Activated CD8-positive, alpha-beta T cell treated with anti-CD3 and anti-CD28 coated beads for 36 hours (primary cell): ENCODE measurements at places on chromosomes 6 and 20. TPM values are rescaled to one million over a fixed set of nuclear protein-coding genes. Genes with fewer than 3 reads are reported as not detected.
A peak's percentile ranks its signal among the peaks of the same experiment; 100 is the strongest.

- no peak for DNase-seq
- peaks cover 10% of the 10 kb centered on the region for H3K27me3 ChIP-seq
- no peak overlapping the region for H3K4me3 ChIP-seq
Observed at GRCh38 chr20:50216543-50217206, 26.0 kb downstream of the CEBPB start.

DNA sequence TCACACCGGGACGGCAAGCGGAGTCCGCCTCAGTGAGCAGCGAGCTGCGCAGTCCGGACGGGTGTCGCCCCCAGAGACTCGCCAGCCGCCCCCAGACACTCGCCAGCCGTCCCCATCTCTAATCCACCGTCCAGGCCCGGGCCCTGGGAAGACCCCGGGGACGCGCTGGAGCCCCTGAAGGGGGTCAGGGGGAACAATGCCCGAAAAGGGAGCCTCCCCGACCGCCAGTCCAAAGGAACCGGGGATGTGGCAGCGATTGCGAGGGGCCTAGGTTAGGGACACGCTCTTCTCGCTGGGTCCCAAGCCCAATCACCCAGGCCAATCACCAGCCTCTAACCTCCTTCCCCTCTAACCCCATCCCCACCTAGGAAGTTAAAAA lies 33.1 kb downstream of the TFAP2A start:
- H3K4me1 ChIP-seq = peaks cover 6% of the 10 kb centered on the region
- H3K4me3 ChIP-seq = no peak overlapping the region
- H3K27me3 ChIP-seq = peaks cover 72% of the 10 kb centered on the region
- DNase-seq = no peak
- no peak overlapping the region for H3K27ac ChIP-seq

DNA sequence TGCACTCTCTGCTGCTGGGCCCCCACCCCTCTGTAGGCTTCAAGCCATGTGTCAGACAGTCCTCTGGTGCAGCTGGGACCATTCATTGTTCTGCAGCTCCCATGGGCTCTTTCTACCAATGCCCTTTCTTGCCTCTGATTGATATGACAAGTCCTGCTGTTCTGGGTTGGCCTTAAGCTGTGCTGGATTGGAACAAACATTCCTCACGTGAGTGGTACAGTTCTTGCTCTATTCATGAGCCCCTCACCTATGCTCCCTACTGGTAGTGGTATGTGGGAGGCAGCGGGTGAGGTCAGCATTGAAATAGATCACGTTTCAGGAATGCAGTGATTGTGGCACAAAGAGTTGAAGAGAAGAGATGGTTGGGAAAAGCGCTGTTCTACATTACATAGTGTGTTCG lies 48.8 kb upstream of the RALY start:
- no peak overlapping the region for H3K4me3 ChIP-seq
- no peaks in the 10 kb centered on the region for H3K27me3 ChIP-seq
- H3K27ac ChIP-seq = no peak overlapping the region
- peaks cover 3% of the 10 kb centered on the region for H3K36me3 ChIP-seq

- H3K27ac ChIP-seq = no peak overlapping the region
- H3K36me3 ChIP-seq = no peaks in the 10 kb centered on the region
- DNase-seq = no peak
- H3K4me3 ChIP-seq = no peak overlapping the region
Observed at GRCh38 chr6:164379795-164380194, 929.6 kb downstream of the C6orf118 start.

- H3K27me3 ChIP-seq = no peaks in the 10 kb centered on the region
- peaks cover 1% of the 10 kb centered on the region for H3K36me3 ChIP-seq
- no peak overlapping the region for H3K27ac ChIP-seq
- no peak overlapping the region for H3K4me3 ChIP-seq
- peaks cover 8% of the 10 kb centered on the region for H3K4me1 ChIP-seq
- DNase-seq = no peak
Observed at GRCh38 chr20:10040070-10040975, 5.5 kb downstream of the ANKEF1 start.

- H3K4me1 ChIP-seq = peaks cover 81% of the 10 kb centered on the region
- H3K36me3 ChIP-seq = no peaks in the 10 kb centered on the region
- DNase-seq = no peak
- H3K27ac ChIP-seq = no peak overlapping the region
- no peak overlapping the region for H3K4me3 ChIP-seq
- H3K27me3 ChIP-seq = no peaks in the 10 kb centered on the region
Observed at GRCh38 chr6:90469906-90470305, 117.0 kb downstream of the MAP3K7 start.

DNA sequence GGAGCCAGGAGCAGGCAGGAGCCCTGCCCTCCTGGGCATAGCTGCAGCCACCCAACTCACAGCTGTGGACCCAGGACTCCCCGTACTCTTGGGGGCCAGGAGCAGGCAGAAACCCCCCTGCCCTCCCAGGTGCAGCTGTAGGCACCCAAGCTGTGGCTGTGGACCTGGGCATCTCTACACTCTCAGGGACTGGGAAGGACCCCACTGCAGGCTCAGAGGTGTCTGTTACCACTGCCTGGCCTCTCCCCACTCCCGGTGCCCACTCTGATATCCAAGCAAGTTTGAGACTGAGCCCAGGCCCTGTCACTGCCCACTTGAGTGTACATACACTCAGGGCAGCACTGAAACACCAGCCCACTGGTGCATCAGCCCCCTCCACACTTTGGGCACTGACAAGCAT lies 193.5 kb upstream of the MANEA start:
- DNase-seq = no peak
- no peak overlapping the region for H3K27ac ChIP-seq
- no peaks in the 10 kb centered on the region for H3K4me1 ChIP-seq
- no peak overlapping the region for H3K4me3 ChIP-seq

- no peak for DNase-seq
- H3K4me1 ChIP-seq = peaks cover 4% of the 10 kb centered on the region
- no peaks in the 10 kb centered on the region for H3K27me3 ChIP-seq
- no peaks in the 10 kb centered on the region for H3K36me3 ChIP-seq
- H3K27ac ChIP-seq = no peak overlapping the region
- H3K4me3 ChIP-seq = no peak overlapping the region
Observed at GRCh38 chr6:56375806-56376205, 128.4 kb upstream of the COL21A1 start.

DNA sequence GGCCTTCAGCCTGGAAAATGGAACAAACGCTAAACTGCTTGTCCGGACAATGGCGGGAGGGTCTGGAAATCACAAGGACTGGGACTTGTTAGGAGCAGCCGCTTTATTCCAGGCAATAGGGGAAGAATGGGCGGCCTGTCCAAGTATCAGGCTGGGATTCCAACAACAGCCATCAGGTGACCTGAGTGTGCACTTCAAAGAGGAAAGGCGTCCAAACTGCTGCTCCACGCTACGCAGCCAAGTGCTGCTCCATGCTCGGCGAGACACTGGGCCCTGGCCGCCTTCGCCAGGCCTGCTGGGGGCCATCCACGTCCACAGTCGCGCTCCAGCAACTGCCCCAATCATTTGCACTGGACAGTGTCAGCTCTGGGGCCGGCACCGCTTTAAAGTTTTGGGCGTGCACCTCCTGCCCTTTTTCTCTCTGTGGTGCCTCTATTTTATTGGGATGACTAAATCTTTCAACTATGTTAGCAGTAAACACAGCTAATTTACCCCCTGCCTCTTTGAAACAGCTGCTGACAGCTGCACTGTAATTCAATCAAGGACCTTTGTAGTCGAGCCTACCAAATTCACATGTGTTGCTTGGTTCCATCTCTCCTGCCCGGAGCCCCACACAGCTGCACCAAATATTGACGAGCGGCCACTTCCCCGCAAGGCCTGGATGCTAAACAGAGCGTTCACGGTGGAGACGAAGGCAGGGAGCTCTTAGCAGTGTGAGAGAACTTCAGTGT lies 98.3 kb downstream of the BMP7 start:
- H3K27ac ChIP-seq = no peak overlapping the region
- H3K4me1 ChIP-seq = no peaks in the 10 kb centered on the region
- DNase-seq = no peak
- no peaks in the 10 kb centered on the region for H3K27me3 ChIP-seq

DNA sequence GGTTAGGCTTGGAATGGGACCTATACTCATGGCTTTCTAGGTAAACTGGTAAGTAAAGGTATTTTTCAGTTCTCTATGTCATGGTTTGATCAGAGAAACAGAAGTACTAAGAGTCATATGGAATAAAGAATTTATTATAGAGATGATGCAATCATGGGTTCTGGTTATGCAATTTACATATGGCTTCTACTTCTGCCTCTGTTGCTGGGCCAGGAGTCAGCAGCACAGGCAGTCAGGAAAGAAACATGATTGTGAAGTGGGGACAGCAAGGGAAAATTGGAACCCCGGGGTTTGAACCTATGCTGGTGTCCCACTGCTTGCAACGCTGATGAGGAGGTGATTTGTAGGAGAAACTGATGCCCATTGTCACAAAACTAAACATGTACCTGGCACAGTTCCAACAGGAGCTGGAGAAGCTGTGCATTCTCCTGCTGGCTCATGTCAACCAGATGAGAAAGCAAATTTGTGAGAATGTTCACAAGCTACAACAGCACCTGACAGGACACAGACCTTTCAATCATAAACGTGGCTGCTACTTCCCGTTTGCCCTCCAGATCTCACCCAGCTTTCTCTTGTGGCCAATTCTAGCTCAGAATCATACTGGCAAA lies 887.1 kb downstream of the TFAP2A start:
- H3K4me3 ChIP-seq = no peak overlapping the region
- no peak overlapping the region for H3K27ac ChIP-seq
- H3K27me3 ChIP-seq = peaks cover 1% of the 10 kb centered on the region

DNA sequence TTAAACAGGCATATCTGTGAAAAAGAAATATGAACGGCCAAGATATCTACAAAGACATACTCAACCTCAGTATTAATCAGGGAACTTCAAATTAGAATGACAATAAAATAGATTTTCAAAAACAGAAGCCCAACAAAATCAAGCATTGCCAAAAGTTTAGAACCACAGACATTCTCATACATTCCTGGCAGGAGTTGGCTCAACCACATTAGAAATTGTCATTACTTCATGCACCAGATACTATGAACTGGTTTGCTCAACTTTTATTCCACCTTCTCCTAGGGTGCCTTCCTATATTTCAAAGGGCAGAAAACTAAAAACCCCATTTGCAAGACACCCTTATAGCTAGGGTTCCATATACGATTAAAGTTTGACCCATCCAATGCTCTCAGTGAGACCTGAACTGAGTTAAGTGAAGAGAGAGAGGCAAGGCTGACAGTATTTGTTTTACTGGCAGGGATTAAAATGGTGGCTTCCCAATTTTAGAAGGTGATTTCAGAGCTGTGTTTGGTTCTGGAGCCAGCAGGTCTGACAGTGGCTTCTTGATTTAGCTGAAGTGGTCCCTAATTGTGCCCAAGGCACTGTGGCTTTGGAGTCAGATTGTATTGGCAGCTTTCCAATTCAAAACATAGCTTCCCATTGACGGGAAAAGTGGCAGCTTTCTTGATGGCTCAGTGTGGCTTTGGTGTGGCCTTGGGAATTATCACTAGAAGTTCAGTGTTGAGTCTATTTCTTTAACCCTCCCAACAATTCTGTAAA lies 77.1 kb upstream of the CDYL start:
- DNase-seq = no peak
- no peaks in the 10 kb centered on the region for H3K4me1 ChIP-seq
- H3K27ac ChIP-seq = no peak overlapping the region
- no peaks in the 10 kb centered on the region for H3K36me3 ChIP-seq
- no peak overlapping the region for H3K4me3 ChIP-seq

GRCh38 chr6:137031122-137031521 lies 13.6 kb downstream of the IL20RA start:
- H3K4me3 ChIP-seq = no peak overlapping the region
- no peak overlapping the region for H3K27ac ChIP-seq
- DNase-seq = no peak
- peaks cover 12% of the 10 kb centered on the region for H3K4me1 ChIP-seq

The VSX1 gene
- not detected for total RNA-seq

DNA sequence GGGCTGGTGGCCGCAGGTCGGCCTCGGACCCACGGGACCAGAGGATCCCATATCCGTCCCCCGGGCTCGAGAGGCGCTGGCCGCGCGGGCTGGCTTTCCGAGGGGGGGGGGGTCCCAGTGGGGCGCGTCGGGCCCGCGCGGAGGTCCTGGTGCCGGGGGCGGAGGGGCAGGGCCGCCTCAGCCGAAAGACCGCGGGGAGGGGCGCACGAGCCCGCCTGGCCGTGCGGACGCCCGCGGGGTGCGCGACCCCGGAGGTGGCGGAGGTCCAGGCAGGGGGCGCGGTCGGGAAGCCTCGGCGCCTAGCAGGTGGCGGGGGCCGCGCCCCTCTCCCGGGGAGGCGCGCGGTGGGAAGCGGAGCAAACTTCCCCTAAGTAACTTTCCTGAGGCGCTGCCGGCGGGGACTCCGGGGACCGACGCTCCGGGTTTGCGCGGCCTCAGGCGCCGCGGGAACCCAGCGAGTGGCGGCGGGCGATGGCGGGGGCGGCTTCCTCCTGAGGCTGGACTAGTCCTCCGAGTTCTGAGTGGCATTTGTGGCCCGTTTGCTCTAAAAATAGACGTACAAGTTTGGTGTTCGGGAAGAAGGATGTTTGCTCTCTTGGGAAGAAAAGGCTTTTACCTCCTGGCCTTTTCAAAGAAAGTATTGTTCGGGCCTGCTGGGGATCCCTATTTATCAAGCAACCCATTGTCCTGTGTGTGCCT lies 26.5 kb upstream of the BTBD3 start:
- H3K27ac ChIP-seq = no peak overlapping the region
- H3K4me1 ChIP-seq = peaks cover 16% of the 10 kb centered on the region
- peak overlapping the region; percentile 69 for H3K4me3 ChIP-seq
- H3K27me3 ChIP-seq = peaks cover 20% of the 10 kb centered on the region
- no peaks in the 10 kb centered on the region for H3K36me3 ChIP-seq

DNA sequence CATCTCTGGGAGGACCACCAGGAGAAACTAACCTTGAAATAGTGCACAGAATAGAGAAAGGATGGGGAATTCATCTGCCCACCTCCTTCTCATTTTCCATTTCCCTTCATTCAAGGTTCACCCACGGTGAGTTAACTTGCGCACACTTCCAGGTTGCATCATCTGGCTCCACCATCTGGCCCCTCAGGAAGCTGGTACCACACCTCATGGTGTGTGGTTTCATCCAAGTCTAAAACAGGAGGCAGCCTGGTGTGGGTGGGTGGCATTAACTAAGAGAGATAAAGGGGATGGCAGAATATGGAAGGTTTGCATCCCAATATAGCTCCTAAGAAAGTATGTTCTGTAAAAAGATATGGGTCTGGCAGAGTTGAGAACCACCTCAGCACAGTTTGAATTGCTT lies 3.8 kb downstream of the ZNF334 start:
- H3K4me1 ChIP-seq = peaks cover 29% of the 10 kb centered on the region
- H3K27me3 ChIP-seq = peaks cover 20% of the 10 kb centered on the region
- peaks cover 13% of the 10 kb centered on the region for H3K36me3 ChIP-seq
- no peak overlapping the region for H3K27ac ChIP-seq

DNA sequence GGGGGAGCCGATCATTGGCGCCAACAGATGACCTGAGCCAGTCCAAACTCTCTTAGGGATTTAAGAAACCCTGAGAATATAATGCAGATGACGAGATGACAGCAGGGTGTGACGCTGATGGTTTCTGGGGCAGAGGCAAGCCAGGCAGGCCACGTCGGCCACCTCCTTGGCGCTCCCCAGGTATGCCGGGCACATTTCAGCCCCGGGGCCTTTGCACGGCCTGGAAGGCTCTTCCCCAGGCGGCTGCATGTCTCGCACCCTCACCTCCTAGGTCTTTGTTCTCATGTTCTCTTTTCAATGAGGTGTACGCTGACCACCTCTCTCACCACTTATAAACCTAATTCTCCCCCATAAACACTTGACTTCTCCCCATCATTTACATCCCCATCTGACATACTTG lies 64.9 kb downstream of the RBM38 start:
- no peak overlapping the region for H3K4me3 ChIP-seq
- H3K36me3 ChIP-seq = peaks cover 5% of the 10 kb centered on the region
- no peaks in the 10 kb centered on the region for H3K27me3 ChIP-seq
- no peak overlapping the region for H3K27ac ChIP-seq
- peaks cover 15% of the 10 kb centered on the region for H3K4me1 ChIP-seq

The RAD21L1 gene
- total RNA-seq = 0.18 TPM
